Thymus (tissue), 14 donors: ENCODE measurements at places on chromosomes 2 and 18. TPM values are rescaled to one million over a fixed set of nuclear protein-coding genes. Genes with fewer than 3 reads are reported as not detected.

The HRH4 gene
- polyA plus RNA-seq: 0.05 TPM

The CLEC4F gene
- 0.25 TPM for polyA plus RNA-seq

The TOGARAM2 gene
- 3.3 TPM for polyA plus RNA-seq

The NEU2 gene
- polyA plus RNA-seq: not detected

The TTN gene
- 1.1 TPM for polyA plus RNA-seq

The DES gene
- 21.6 TPM for polyA plus RNA-seq

The MAL gene
- 143 TPM for polyA plus RNA-seq

The NR4A2 gene
- 4.4 TPM for polyA plus RNA-seq

The AAK1 gene
- 26.6 TPM for polyA plus RNA-seq

The FBXO41 gene
- 8.2 TPM for polyA plus RNA-seq

The PIEZO2 gene
- polyA plus RNA-seq: 1.5 TPM

The CCDC121 gene
- polyA plus RNA-seq: 2.6 TPM

The EFEMP1 gene
- 24.3 TPM for polyA plus RNA-seq

The GPAT2 gene
- polyA plus RNA-seq: 3.4 TPM

The RGPD4 gene
- polyA plus RNA-seq: 0.05 TPM

The RNF125 gene
- 10.2 TPM for polyA plus RNA-seq

The PAPOLG gene
- 14.3 TPM for polyA plus RNA-seq

The MOGAT1 gene
- polyA plus RNA-seq: not detected

The CD207 gene
- 2.6 TPM for polyA plus RNA-seq

The IL37 gene
- 0.43 TPM for polyA plus RNA-seq

The CERS6 gene
- polyA plus RNA-seq: 12.1 TPM

The C2orf74 gene
- 51.6 TPM for polyA plus RNA-seq

The HOXD12 gene
- not detected for polyA plus RNA-seq

The VIT gene
- 2.2 TPM for polyA plus RNA-seq

The IL36RN gene
- 2.4 TPM for polyA plus RNA-seq
